ENCODE measurements at places on chromosomes 3 and 15.

- DNase-seq = no peak
Observed at GRCh38 chr3:108966773-108967172, 13.1 kb upstream of the GUCA1C start.

- DNase-seq = no peak
Observed at GRCh38 chr15:98650417-98651035, 2.2 kb downstream of the IGF1R start.

DNA sequence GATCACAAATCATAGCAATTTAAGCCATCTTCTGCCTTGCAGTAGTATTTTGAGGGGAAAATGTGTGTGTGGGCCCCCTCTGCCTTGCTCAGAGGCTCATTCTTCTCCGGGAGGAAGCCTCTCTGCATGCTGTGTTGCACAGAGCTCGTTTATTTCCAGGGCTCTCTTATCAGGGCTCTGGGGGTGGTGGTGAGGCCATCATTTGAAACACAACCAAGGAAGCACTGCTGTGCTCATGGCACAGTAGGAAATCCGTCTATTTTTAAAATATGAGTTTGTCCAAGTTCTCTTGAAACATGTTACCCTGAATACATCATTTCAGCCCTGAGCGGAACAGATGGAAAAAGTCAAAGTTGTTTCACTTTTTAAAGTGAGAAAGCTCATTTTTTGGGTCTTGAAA lies 369.0 kb upstream of the CFAP20DC start:
- no peak for DNase-seq

GRCh38 chr3:149894205-149894604 lies 76.5 kb downstream of the PFN2 start:
- DNase-seq = no peak

GRCh38 chr3:18252578-18252977 lies 172.6 kb downstream of the SATB1 start:
- DNase-seq = no peak

DNA sequence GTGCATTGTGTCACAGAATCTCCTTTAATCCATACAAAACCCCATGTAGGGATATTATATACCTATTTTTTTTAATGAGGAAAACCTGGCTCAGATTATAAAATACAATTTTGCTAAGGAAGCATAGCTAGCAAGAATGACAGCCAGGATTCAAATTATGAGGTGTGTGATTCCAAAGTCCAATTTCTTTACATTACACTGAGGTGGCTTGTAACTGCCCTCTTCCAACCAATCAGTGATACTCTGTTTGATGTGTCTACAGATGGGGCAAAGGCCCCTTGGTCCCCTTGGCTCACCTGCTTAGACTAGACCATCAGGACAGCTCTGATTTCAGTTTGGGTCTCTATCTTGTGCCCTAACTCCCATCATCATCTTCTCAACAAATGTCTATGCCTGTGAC lies 120.3 kb upstream of the ADAMTS9 start:
- no peak for DNase-seq
